ENCODE measurements at places on chromosomes 16 and 17.

DNA sequence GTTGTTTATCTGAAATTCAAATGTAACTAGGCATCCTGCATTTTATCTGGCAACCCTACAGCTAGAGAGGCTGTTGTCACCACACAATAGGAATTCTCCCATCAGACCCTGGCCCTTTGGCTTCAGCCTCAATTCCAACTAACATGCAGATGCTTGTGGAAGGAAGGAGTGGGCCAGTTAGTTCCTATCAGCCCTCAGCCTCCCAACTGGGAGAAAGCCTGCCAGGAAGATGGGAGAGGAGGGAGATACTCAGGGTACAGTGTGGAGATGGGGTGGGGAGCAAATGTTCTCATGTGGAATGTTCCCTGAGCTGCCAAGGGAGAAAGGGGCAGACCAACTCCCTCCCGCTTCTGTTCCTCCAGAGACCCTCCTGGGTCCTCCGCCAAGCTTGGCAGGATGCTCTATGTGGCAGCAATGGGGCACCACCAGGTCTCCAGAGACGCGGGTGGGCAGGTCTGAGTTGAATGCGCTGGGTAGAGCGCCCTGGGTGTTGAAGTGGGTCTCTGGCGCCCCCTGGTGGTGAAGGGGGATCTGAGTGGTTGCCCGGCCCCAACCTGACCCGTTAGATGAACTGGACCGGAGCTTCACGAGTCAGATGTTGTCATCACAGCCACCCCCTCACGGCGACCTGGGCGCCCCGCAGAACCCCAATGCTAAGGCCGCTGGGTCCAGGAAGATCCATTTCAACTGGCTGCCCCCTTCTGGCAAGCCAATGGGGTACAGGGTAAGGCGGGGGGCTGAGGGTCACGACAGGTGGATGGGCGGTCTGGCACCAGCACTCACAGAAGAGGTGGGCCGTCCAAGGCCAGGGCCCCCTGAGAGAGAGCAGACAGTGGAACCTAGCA is 15.2 kb downstream of the GALK1 start:
- DNase-seq: peak; percentile 86

GRCh38 chr17:62866471-62866870 is 58.4 kb upstream of the MARCHF10 start:
- no peak for DNase-seq

GRCh38 chr17:35081638-35082037 is 18.1 kb upstream of the RFFL start:
- DNase-seq: no peak

- DNase-seq: peak; percentile 58
Observed at GRCh38 chr16:180101-180675, at the start of gene HBQ1. Gene HBQ1, plus strand, starts transcription at chr16:180459. Its CDS starts 28 bp downstream, at chr16:180487.

DNA sequence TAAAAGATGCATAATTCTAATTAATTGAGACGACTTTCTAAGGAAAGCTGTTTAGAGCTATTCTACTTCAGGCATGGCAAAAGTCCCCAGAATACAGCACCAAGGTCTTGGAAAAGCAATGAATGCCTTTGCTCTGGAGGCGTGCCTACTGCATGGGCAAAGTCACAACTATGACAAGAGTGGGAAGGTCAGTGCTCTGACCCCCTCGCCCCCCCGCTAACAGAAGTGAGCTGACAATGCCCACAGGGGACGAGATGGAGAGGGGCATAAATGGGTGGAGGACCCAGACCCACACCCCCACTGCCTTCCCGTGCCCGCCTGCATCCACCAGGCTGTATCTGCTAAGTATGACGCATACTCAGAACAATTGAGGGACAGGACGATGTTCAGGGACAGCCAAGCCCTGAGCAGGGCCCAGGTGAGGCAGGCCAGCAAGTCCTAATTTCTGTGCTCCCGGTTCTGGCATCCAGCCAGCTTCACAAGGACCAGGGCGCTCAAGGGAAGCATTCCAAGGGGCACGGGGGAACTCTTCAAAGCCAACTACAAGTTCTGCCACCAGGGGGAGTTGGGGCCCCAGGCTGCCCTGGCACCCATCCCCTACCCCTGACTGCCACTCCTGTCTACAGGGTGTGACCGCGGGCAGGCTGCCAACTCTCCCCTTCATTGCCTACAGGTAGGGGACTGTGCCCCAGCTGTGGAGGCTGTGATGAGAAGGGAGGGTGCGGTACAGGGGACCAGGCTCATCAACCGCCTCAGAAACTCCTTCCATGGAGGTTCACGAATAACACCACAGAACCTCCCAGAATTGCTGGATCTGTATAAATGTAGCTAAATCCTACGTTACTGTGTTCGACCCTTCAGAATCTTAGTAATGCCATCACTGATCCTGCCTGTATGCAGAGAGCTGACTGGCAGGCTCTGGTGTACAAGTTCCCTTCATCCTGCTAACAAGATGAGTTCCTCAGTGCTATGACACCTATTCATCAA is 20.8 kb downstream of the NPRL3 start:
- no peak for DNase-seq

- DNase-seq: peak; percentile 28
Observed at GRCh38 chr17:31722251-31723056, 136.6 kb downstream of the COPRS start.

GRCh38 chr17:1076299-1076981 is 79.5 kb downstream of the TIMM22 start:
- no peak for DNase-seq

DNA sequence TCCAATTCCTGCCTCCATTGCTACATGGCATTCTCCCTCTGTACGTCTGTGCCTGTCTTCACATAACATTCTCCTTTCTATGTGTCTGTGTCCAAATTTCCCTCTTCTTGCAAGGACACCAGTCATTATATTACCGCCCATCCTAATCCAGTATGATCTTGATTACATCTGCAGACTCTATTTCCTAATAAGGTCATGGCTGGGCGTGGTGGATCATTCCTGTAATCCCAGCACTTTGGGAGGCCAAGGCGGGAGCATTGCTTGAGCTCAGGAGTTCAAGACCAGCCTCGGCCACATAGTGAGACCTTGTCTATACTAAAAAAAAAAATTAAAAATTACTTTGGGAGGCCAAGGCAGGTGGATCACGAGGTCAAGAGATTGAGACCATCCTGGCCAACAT is 5.0 kb upstream of the PRR14 start:
- no peak for DNase-seq

DNA sequence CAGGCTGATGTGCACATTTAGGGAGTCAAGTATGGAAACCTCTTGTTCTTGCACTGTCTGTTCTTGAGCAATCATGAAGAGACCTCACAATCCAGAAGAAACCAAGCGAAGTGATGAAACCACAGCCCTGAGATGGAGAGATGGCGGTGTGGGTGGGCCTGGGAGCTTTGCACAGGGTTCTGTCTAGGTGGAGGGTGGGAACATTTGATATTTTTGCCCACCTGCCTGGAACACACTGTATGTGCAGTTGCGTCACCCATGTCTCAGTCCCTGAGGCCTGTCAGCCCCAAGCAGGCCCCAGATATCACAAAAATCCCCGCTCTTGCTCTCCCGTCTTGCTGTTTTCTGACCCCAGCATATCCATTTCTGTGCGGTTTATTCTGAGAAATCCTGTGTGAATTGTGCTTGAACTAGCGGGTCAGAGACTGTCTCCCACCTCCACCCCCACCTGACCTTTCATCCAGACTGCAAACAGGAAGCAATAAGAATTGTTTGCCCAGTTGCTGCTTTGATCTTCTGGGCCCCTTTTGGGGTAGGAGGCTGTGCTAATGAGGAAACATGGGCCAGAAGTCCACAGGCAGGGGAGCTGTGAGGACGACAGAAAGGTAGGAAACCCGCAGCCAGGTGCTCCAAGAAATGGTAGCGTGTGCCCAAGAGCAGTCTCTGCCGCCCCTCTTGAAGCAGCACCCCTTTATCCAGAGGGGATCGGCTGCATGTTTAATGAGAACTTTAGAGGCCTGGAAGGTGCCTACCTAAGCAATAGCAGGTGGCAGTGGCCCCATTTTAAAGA is 183.8 kb downstream of the CCDC182 start:
- DNase-seq: no peak

DNA sequence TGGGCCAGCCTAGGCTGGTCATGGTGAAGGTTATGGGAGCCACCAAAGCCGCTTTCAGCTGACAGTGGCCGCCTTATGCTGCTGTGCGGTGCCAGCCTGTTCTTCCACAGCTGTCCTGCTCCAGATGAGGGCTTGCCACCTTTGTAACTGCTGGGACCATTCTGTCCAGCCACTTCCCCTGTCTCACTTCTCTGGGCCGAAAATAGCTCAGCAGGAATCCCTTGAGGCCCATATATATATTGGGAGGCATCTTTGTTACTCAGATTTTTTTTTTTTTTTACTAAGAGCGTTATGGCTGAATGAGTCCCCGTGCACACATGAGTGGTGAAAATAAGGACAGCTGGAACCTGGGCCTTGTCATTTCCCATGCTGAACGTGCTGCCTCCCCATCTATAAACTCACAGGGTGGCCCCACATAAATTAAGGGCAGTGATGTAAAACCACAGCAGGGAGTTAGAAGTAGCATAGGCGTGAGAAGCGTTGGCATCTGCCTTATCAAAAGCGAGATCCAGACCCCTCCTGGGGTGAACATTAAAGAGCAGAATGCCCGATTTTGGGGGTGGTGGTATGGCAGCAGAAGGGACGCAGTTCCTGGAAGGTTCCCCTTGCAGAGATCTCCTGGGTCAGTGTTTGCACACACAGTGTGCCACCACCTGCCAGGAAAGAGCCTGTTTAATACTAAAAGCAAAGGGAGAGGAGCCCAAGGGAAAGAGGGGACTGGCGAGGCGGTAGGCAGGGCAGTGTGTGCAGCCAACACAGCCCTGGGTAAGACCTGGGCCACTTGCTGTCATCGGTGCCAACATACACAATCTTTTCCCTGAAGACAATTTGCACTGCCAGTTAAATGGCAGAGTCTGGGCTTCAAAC is 57.8 kb downstream of the USP43 start:
- no peak for DNase-seq

- DNase-seq: no peak
Observed at GRCh38 chr17:32516450-32516849, 29.7 kb downstream of the CDK5R1 start.

- no peak for DNase-seq
Observed at GRCh38 chr17:22303096-22303495, 610.8 kb downstream of the KCNJ18 start.

GRCh38 chr16:86353948-86354347 is 156.4 kb upstream of the FOXF1 start:
- DNase-seq: no peak

GRCh38 chr16:68539711-68540239 is 684 bp downstream of the ZFP90 start:
- DNase-seq: peak; percentile 34

DNA sequence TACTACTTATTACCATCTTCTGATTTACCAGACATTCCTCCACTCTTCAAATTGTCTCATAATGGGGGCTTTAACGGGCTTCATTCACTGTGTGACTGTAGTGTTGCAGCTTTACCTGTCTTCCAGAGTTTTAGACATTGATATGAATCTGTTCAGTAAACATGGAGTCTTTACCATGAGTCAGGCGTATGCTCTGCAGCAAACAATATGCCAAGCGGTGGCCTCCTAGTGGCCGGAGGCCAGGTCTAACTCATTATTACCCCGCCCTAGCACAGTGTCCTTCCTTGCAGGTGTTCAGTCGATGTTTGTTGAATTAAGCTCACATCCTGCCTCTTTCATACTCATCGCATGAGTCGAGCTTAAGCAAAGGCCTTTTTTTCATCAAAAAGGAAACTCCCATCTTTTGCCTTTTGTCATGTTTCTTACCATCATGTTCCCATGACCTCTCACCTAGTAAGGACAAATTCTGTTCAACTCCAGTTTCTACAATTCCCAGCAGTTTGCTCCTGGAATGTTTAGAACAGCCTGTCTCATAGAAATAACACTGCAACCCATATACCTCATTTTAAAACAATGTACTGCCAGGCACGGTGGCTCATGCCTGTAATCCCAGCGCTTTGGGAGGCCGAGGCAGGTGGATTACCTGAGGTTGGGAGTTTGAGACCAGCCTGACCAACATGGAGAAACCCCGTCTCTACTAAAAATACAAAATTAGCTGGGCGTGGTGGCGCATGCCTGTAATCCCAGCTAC is 39.4 kb downstream of the TUBD1 start:
- DNase-seq: no peak

DNA sequence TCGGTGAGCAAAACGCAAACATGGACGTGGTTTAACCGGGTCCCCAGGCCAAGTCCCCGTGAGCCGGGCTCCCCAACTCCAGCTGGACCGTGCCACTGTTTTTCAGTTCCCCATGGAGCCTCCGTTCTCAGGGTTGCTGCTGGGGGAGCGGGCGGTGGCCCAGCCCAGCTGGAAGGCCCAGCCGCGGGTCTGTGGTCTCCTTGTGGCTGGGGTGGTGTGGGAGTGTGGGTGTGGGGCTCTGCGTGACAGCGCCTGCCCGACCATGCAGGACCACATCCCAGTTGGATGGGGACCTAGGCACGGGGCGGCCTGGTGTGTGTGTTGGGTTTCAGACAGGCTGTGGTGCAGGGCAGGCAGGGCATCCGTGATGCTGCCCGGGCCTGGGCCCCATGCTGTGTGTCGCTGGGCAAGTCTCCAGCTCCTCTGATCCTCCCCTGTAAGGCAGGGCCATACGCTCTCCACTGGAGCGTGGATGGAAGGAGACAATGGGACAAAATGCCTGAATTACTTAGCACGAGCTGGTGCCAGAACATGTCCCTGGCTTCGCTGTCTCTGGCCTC is 40.3 kb downstream of the COX4I1 start:
- DNase-seq: no peak

GRCh38 chr16:49455181-49455990 is 81.8 kb downstream of the C16orf78 start:
- DNase-seq: no peak

DNA sequence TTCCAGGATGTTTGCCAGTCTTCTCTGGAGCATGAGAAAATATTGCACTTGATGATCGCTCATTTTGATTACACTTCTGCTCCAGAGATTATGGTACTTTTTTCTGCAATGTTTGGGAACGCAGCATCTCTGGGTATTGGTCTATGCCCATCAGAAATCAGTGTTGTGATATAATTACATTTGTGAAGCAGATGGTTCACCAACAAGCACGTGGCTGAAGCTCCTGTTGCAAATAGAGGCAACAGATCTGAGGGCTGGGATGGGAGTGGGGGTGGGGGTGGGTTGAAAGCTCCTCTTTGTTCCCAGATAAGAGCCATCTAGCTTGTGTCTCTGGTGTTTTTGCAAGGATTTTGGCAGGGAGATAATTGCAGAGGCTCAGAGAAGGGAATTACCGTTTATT is 252.3 kb downstream of the SHISA9 start:
- DNase-seq: no peak

DNA sequence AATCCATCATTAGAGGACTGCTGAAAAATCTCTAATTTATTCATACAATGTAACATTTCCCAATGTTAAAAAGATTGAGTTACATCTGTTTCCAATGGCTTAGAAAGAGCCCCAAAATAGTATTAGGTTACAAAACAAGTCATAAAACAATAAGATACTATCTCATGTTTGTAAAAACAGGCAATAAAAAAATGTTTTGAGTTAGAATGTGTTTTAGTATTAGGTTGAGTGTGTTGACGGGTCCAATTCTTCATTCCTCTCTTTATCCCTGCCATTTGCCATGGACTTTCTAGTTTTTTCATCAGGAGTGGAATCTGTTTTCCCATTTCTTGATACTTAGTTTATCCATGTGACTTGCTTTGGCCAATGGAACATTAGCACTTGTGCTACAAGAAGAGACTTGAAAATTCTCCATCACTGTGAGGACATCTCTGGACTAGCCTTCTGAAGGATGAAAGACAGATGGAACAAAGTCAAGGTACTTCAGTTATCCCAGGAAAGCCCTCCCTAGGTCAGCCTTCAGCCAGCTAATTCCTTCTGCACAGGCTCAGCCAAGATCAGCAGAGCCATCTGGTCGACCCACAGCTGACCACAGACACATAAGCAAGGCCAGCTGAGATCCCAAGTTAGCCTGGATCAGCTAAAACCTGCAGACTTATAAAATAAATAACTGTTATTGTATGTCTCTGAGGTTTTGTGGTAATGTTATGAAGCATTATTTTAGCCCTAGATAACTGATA is 83.3 kb downstream of the HS3ST3A1 start:
- no peak for DNase-seq
